MM.1S (cell line): ENCODE measurements at places on chromosomes 2 and 18.

DNA sequence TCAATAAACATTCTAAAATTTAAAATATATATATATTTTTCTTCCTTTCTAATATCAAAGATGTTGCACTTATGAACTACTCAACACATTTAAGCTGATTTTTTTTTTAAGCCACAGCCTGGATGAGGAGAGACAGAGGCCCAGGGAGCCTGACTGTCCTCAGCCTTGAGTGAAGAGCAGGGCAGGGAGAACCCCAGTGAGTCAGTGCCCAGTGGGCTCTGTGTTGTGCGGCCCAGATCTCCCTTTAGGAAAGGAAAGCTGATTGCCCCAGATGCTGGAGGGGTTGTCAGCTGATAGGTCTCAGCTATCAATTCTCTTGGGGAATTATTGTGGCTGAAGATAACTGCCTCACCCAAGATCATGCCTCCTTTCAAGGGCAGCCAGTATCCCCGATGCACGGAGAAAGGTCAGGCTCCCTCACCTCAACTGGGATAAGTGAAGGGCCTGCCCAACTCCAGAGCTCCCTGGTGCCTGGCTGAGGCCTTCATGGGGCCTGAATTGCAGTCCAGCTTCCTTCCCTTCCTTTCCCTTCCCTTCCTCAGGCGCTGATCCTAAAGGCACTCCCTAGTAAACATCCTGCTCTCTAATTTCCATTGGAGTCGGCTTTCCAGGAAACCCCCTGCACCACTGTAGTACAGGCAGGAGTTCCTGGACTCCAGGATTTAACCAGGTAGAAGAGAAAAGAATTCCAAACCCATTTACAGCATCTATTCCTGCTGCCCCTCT is 106.9 kb upstream of the ATL2 start:
- no peak for DNase-seq

GRCh38 chr2:27123302-27124150 is at the start of gene ABHD1:
ABHD1 (plus strand) TSS chr2:27123815; CDS start chr2:27123949, 134 bp downstream.
- peak; percentile 60 for DNase-seq

- no peak for DNase-seq
Measured at GRCh38 chr2:128633501-128633900, 314.8 kb upstream of the HS6ST1 start.

GRCh38 chr2:238240757-238241711 is 1.2 kb upstream of the HES6 start:
- peak; percentile 91 for DNase-seq

DNA sequence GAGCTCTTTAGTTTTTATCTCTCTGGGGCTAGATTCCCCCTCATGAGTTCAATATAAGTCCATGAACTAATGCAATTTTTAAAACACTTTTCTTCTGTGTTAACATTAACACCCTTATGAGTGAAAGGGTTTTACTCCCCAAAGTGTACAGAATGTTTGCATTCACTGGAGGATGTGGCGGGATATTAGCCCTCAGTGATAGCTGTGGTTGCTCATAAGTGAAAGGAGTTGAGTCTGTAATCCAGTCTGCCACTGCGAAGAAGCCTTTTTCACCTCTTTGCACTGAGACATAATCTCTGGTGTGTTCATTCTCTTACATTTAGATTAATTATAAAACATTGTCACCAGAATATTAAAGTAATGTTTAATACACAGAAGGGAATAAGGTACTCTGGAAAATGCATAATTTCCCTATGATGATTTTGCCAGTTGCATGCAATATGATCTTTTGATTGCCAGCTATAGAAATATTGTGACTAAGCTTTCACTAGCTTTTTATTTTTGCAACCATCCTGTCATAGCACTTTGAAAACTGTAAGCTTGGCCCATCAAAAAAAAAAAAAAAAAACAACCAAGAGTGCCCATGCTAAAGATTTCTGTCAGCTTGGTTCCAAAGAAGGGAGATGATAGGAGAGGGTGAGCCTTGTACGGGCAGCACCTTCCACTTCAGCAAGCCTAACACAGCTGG is 113.2 kb downstream of the BCL11A start:
- DNase-seq, result no peak

- no peak for DNase-seq
Measured at GRCh38 chr2:200689115-200689514, 103.3 kb downstream of the AOX1 start.

DNA sequence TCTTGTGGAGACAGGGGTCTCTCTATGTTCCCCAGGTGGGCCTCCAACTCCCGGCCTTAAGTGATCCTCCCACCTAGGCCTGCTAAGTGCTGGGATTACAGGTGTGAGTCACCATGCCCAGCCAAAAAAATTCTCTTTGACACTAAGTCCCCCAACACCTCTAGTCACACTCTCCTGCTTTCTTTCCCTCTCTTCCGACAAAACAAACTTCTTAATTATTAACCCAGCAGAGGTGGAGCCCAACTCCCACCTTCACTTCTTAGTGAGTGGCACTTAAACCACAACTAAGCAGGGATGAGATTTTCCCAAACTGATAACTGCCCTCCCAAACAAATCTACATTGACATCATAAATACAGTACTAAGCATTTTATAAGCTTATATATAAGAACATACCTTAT is 60.5 kb upstream of the PMAIP1 start:
- DNase-seq, result no peak

- DNase-seq, result no peak
Measured at GRCh38 chr2:65465857-65466256, 33.5 kb upstream of the SPRED2 start.

DNA sequence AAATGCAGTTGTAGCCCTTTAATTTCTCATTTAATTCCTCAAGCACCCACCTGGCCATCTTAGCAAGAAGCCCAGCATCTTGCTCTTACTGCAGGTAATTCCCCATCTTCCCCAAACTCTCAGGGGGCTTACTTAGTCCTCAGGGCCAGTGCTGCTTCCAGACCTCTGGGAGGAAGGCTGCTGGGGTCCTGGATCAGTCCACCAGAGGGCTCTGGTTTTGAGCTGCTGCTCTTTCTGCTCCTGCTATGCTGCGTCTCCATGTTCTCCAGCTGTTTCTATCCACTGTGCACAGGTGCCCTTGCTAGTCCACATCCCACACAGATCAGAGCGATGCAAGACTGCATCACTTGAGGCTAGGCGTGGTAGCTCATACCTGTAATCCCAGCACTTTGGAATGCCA is 34.5 kb upstream of the TMEM87B start:
- DNase-seq, result no peak
